Endothelial cell (in vitro differentiated cells): ENCODE measurements at places on chromosomes 16 and 17.

DNA sequence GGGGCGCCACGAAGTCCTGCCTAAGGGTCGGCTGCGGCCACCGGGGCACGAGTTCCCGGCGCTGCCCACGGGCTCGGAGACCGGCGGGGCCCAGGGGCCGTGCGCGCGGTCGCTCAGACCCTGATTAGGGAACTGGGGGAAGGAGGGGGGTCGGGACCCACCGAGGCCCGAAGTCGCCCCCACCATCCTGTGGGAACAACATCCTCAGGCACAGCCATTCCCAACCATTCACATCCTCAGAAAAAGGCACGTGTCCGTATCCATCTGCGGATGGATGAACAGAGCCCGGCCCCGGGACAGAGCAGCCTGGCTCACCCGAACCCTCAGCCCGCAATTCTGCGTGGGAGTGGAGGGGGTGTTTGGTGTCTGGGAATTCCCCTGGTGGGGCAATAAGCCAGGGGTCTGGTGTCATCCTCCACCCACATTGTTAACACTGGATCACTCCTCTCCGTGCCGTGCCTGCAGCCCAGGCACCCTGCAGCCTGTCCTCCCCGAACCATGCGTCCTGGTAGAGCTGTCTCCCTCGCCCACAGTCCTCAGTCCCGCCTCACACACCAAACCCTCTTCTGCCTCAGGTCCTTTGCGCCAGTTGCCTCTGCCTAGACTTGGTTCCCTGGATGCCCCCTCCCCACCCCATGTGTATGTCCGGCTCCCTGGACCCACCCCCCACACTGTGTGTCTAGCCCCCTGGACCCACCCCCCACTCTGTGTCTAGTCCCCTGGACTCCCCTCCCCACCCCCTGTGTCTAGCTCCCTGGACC, 789 bp upstream of the CCDC57 start:
- DNase-seq = no peak

- DNase-seq = no peak
Measured at GRCh38 chr16:52086901-52087300, 460.0 kb downstream of the TOX3 start.

- no peak for DNase-seq
Measured at GRCh38 chr16:25038239-25038954, 23.2 kb upstream of the ARHGAP17 start.

DNA sequence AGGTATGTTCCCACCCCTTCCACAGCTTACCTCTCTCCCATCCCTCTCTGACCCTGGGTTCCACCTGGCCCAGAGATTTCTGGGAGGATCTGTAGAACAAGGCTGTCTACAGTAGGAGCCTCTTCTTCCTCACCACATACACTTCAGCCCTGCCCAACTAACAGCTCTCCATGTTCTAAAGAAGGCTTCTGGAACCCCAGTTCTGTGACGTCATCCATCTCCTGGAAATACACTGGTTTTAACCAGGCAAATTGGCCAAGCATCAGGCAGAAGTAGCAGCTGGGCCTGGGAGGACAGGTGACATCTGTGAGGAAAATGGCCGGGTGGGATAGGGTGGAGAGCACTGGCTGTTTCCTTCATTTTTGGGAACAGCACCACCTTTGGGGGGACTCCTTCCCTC, at the start of gene LYZL6:
TSS of gene LYZL6 (minus strand) at position 177 of the 400 bp plus-strand sequence. CDS start 4,357 bp downstream, outside the sequence.
- DNase-seq = no peak

DNA sequence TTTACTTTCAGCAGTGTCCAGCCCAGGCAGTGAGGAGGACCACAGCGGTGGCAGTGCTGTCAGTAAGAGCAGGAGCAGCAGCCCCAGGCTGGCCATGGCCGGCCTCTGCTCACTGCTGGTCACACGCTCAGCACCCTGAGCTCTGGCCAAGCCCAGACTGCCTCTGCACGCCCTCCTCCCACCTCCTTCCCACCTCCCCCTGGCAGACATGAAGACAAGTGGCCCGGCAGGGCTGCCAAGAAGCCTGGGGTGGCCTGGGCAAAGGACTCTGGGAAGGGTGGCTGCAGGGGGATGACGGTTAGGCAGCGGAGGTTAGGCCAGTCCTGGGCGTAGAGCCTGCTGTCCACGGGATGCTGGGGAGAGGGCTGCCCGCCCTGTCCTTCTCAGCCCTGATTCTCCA, at the start of gene C16orf89:
TSS of gene C16orf89 (minus strand) at position 144 of the 400 bp plus-strand sequence. CDS start at position 96, 48 bp downstream.
- no peak for DNase-seq

- DNase-seq = no peak
Measured at GRCh38 chr17:52824542-52824941, 666.0 kb upstream of the CA10 start.

DNA sequence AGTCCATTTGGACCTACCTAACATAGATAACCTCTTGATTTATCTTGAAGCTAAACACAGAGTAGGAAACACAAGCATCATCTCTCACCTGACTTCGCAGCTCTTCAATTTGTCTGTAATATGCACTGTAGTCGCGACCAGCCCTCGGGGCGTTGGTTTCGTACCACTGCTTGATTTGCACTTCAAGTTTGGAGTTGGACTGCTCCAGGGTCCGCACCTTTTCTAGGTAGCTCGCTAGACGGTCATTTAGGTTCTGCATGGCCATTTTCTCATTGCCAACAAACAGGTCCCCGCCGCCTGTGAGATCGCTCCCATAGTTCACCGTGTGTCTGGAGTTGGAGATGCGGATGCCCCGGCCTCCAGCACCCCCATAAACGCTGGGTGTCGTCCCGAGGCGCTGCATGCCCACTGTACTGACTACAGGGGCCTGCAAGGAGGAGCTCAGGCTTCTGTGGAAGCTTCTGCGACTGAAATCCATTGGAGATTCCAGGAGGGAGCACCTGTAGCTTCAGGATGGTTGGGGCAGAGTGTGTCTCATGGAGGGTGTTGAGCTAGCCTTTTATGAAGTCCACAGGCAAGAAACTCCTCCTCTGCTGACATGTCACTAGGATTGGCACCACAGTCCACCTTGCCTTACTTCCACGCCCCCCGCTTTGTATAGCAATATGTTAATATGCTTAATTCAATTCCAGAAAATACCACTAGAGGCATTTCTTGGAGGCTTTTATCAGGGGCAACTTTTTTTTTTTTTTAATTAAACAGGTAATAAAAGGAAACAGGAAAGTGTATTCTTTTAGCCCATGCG, at the start of gene KRT20:
TSS of gene KRT20 (minus strand) at position 535 of the 805 bp plus-strand sequence. CDS start at position 478, 57 bp downstream.
- no peak for DNase-seq

- no peak for DNase-seq
Measured at GRCh38 chr17:82883419-82884031, 43.7 kb upstream of the ZNF750 start.

DNA sequence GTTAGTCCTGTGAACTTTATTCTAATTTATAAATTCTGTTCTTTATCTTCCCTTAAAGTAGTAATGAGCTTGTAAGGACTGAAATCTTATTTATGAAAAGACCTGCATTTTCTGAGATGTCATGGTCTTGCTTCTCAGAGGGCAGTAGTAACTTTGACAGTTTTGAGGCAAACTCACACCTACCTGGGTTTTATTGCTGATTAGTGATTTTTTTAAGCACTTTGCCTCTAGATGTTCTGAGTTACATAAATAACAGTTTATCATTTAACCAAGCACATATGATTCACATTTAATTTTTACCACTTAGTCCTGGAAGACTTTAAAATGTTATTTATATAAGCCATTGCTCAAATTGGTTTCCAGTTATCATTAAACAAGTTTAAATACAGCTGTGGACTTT, 10.7 kb downstream of the DUSP14 start:
- DNase-seq = no peak

DNA sequence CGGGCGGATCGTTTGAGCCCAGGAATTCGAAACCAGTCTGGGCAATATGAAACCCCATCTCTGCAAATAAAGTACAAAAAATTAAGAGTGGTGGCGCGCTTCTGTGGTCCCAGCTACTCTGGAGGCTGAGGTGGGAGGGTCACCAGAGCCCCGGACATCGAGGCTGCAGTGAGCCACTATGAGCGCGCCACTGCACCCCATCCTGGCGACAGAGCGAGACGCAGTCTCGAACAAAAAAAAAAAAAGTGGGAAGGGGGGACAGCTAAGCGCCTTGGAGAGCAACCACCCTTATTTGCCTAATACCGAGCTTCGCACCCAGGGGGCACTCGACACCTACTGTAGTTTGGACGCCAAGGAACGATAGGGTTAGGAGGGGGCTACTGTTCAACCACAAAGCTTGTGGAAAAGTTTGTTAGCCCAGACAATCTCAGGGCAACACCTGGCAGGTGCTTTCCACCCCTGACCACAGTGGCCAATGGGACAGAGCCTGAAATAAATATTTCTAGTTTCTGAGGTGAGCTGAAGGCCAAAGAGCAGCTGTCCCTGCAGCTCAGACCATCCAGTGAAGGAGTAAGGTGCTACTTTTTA, 847 bp upstream of the PSMC3IP start:
- DNase-seq = peak; percentile 81

DNA sequence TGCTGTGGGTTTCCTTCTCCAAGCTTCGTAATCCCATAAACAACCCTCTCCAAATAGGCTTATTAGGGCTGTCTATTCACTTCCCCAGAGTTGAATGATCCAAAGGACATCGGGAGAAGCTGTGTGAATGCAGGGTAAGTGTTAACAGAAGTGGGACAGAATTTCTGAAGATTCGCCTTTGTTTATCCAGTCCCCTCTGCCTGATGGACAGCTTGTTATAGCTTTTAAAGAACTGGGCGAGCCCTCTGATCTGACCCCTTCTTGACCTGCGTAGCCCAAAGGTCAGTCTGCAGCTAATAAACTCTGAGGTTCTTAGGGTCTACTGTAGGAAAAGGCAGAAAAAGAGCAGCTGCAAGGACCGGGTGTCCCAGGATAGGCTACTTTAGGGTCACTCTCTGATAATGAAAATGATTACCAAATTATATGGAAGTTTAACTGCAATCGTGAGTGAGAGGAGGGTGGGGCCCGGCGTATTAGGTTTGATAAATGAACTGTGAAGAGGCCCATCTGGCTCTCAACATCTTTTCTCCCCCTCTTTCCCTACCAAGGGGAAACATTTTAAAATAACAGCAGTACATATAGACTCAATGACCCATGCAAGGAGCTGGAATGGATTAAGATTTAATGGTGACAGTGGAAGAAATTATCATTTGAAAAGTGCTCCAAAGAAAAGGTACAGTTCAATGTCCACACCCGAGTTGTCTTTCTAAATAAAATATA, 233.4 kb downstream of the FTO start:
- no peak for DNase-seq

- DNase-seq = no peak
Measured at GRCh38 chr17:45970659-45971058, 28.4 kb upstream of the STH start.

- no peak for DNase-seq
Measured at GRCh38 chr16:53043428-53043831, 9.3 kb downstream of the CHD9NB start.

GRCh38 chr16:68356249-68356918, 45.6 kb downstream of the PRMT7 start:
- DNase-seq = no peak

- no peak for DNase-seq
Measured at GRCh38 chr17:61726977-61727376, 136.0 kb upstream of the NACA2 start.

GRCh38 chr16:25093208-25094061, 18.1 kb upstream of the LCMT1 start:
- no peak for DNase-seq

- peak; percentile 40 for DNase-seq
Measured at GRCh38 chr17:66302761-66303626, 581 bp downstream of the PRKCA start.

- no peak for DNase-seq
Measured at GRCh38 chr17:50348522-50349242, 2.8 kb downstream of the XYLT2 start.

GRCh38 chr17:75079023-75079373, 8.8 kb upstream of the SLC16A5 start:
- no peak for DNase-seq
